ENCODE measurements at places on chromosomes 5 and 9. TPM values are rescaled to one million over a fixed set of nuclear protein-coding genes. Genes with fewer than 3 reads are reported as not detected.
A peak's percentile ranks its signal among the peaks of the same experiment; 100 is the strongest.

DNA sequence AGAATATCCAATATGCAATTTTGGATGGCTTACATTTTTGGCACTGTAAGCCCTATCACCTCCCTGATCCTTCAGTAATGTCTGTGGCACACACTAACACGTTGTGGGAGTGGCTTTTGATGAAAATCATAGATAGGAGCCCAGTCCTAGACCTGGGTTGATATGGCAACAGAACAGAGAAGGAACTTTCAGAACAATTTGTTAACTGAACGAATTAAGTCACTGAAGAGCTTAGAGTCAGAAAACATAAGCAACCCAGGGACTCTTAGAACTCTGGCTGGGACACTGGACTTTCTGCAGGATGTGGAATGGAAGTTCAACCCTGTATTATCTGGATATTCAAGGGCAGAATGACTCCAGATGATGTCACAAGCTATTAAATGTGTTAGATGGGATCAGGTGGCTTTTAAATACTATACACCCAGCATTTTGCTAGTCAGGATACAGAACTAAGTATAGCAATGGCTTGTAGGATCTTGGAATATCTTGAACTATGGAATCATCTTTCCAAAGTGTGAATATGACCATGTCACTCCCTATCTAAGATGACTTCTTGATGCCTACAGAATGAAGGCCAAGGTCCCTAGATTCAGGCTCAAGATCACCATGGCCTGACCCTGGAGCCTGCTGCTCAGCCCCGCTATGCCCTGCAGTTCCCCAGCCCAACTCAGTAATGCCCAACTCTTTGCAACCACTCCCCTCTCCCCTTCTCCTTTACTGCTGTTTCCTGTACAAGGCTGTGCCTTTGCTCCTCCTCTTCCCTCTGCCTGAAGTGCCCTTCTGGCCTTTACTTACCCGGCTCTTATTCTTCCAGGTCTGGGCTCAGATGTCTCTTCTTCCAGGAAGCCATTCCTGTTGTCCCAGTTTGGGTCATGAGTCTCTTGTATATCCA, 42.8 kb downstream of the VLDLR start:
- no peak overlapping the region for H3K4me3 ChIP-seq
- DNase-seq, result no peak
- no peaks in the 10 kb centered on the region for H3K36me3 ChIP-seq
- no peak overlapping the region for H3K27ac ChIP-seq
- no peaks in the 10 kb centered on the region for H3K27me3 ChIP-seq

DNA sequence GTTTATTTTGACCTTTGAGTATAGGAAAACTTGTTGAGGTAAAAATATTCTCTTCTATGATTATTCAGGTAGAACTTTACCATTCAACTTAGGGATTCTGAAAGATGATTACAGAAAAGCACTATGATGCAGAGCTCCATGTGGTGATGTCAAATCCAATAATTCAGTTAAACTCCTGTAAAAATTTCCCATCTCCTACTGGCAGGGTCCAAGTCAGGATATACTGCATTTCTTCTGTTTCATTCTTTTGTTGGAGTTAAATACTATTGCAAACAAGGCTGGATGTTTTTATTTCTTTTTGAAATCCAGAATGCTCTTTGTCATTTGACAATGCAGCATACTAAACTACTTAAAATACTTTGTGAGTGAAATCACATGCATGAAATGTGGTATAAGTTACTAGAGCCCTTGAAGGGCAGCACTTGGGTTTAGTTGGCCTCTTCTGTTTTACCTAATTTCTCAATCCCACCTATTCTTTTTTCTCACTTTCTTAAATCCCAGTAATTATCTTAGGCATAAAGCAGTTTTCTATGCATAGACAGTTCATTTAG, 204.5 kb downstream of the FBXL7 start:
- no peak overlapping the region for H3K4me3 ChIP-seq
- peak; percentile 43 for DNase-seq
- H3K27ac ChIP-seq, result no peak overlapping the region
- H3K27me3 ChIP-seq, result no peaks in the 10 kb centered on the region

- no peaks in the 10 kb centered on the region for H3K27me3 ChIP-seq
- H3K27ac ChIP-seq, result no peak overlapping the region
- peaks cover 28% of the 10 kb centered on the region for H3K36me3 ChIP-seq
- no peak for DNase-seq
Measured at GRCh38 chr5:141504216-141504615, 15.3 kb downstream of the PCDHGC5 start.

DNA sequence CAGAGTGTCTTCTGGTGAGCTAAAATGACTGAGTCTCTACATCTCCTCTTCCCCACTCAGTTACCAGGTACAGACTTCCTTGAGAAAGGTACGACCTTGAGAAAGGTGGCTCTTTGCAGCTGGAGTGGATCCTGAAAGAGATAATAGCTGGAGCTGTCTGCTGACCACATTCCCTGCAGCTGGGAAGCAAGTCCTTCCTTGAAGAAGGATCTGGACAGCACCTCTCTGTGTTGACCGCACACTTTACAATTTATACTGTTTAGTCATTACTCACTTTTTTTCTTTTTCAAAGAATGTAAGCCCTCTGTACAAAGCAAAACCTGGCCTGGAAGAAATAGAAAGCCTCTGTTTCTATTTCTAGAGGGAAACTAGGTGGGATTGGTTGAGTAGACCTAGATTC, 148.8 kb downstream of the MACIR start:
- H3K4me3 ChIP-seq, result no peak overlapping the region
- H3K27me3 ChIP-seq, result peaks cover 6% of the 10 kb centered on the region
- DNase-seq, result peak; percentile 53
- no peaks in the 10 kb centered on the region for H3K36me3 ChIP-seq
- no peaks in the 10 kb centered on the region for H3K4me1 ChIP-seq
- no peak overlapping the region for H3K27ac ChIP-seq

DNA sequence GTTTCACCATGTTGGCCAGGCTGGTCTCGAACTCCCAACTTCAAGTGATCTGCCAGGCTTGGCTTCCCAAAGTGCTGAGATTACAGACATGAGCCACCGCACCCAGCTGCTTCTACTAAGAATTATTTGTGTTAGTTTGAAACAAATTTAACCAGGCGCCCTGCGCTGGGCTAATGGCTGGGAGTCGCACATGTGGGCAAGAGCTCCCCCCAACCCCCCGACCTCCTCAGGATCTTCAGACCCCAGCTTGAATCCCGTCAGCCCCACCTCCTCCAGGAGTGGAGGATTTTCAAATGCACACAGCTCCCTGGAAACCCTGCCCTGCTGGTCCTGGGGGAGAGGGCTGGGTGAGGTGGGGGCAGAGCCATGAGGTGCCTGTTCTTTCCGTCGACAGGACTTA, 21.2 kb upstream of the SLC12A7 start:
- no peak for DNase-seq
- H3K36me3 ChIP-seq, result no peaks in the 10 kb centered on the region
- H3K27ac ChIP-seq, result no peak overlapping the region
- no peaks in the 10 kb centered on the region for H3K4me1 ChIP-seq
- peaks cover 43% of the 10 kb centered on the region for H3K27me3 ChIP-seq

DNA sequence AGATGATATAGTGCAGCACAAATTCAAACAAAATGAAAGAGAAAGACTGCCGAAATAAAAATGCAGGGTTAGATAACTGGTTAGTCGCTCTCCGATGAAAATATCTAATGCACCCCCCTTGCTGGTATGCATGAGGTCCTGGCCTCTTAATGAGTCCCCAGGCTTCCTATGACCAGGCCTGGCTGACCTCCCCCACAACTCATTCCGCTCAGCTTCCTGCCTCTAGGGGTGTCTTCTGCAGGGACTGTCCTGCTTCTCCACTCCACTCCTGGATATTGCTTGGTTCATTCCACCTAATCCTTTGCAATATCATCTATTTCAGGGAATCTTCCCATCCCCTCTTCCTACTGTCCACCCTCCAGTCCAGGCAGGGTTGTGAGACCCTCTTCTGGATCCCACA, 341.8 kb downstream of the ASTN2 start:
- no peaks in the 10 kb centered on the region for H3K36me3 ChIP-seq
- no peaks in the 10 kb centered on the region for H3K4me1 ChIP-seq
- no peaks in the 10 kb centered on the region for H3K27me3 ChIP-seq
- H3K4me3 ChIP-seq, result no peak overlapping the region
- no peak for DNase-seq

GRCh38 chr5:189976-190365, 1.3 kb upstream of the LRRC14B start:
- H3K27me3 ChIP-seq, result peaks cover 12% of the 10 kb centered on the region
- no peak for DNase-seq
- no peaks in the 10 kb centered on the region for H3K4me1 ChIP-seq
- H3K4me3 ChIP-seq, result no peak overlapping the region
- no peaks in the 10 kb centered on the region for H3K36me3 ChIP-seq

- H3K27me3 ChIP-seq, result peaks cover 68% of the 10 kb centered on the region
- no peaks in the 10 kb centered on the region for H3K36me3 ChIP-seq
- no peak within 1 kb of the TSS for H3K4me3 ChIP-seq
- no peak within 1 kb of the TSS for H3K27ac ChIP-seq
- no peak for DNase-seq
- no peaks in the 10 kb centered on the region for H3K4me1 ChIP-seq
Measured at GRCh38 chr9:137138722-137139467, at the start of gene GRIN1. Gene GRIN1, plus strand, starts transcription at chr9:137139154. Its CDS starts 333 bp downstream, at chr9:137139487.

GRCh38 chr5:79803007-79803406, 113.4 kb downstream of the CMYA5 start:
- H3K4me3 ChIP-seq, result no peak overlapping the region
- H3K36me3 ChIP-seq, result no peaks in the 10 kb centered on the region
- H3K4me1 ChIP-seq, result no peaks in the 10 kb centered on the region
- H3K27me3 ChIP-seq, result peaks cover 9% of the 10 kb centered on the region
- DNase-seq, result peak; percentile 1
- no peak overlapping the region for H3K27ac ChIP-seq

DNA sequence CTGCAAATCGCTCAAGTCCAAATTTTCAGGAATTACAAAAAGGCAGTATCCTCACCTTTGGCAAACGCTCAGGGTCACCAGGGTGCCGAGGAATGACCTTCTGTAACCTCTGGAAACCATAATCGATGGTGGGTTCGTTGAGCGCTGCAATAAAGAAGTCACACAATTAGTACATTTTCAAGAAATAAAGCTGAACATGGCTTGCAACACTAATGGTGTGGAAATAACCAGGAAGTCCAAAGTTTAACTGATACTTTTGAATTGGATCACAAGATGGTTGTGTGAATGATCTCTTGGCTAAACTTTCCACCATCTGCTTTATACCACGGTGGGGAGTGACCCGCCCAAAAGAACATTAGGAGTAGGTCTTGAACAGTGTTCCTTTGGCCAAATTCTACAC, 368.7 kb downstream of the EBF1 start:
- no peak overlapping the region for H3K27ac ChIP-seq
- no peak overlapping the region for H3K4me3 ChIP-seq
- no peaks in the 10 kb centered on the region for H3K27me3 ChIP-seq
- DNase-seq, result no peak
- H3K36me3 ChIP-seq, result no peaks in the 10 kb centered on the region

GRCh38 chr5:14475045-14475444, 106.5 kb upstream of the OTULINL start:
- H3K27ac ChIP-seq, result no peak overlapping the region
- H3K27me3 ChIP-seq, result no peaks in the 10 kb centered on the region
- no peak overlapping the region for H3K4me3 ChIP-seq
- peaks cover 5% of the 10 kb centered on the region for H3K4me1 ChIP-seq
- H3K36me3 ChIP-seq, result peaks cover 68% of the 10 kb centered on the region
- no peak for DNase-seq

DNA sequence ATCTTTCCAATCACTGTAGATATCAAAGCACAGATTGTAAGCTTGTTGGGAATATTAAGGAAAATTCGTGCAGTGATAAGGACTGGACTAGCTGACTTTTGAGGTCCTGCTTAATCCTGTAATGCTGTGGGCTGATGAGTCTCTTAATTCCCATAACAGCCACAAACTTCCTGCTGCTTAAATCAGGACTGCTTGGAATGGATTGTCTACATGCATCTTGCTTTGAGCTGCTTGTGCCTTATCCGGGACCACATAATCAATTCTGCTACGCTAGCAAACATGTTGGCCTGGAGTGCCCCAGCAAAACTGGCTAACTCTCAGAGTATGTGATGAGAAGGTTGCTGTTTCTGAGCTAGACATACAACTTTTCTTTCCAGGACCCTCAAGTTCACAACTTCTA, 79.6 kb downstream of the SNCAIP start:
- no peak overlapping the region for H3K27ac ChIP-seq
- no peaks in the 10 kb centered on the region for H3K36me3 ChIP-seq
- peaks cover 8% of the 10 kb centered on the region for H3K4me1 ChIP-seq
- no peak for DNase-seq
- no peak overlapping the region for H3K4me3 ChIP-seq

GRCh38 chr5:172858511-172858989, 24.5 kb downstream of the ERGIC1 start:
- peak overlapping the region; percentile 78 for H3K27ac ChIP-seq
- no peak for DNase-seq
- H3K4me3 ChIP-seq, result no peak overlapping the region
- H3K36me3 ChIP-seq, result peaks cover 7% of the 10 kb centered on the region
- H3K4me1 ChIP-seq, result peaks cover 64% of the 10 kb centered on the region

DNA sequence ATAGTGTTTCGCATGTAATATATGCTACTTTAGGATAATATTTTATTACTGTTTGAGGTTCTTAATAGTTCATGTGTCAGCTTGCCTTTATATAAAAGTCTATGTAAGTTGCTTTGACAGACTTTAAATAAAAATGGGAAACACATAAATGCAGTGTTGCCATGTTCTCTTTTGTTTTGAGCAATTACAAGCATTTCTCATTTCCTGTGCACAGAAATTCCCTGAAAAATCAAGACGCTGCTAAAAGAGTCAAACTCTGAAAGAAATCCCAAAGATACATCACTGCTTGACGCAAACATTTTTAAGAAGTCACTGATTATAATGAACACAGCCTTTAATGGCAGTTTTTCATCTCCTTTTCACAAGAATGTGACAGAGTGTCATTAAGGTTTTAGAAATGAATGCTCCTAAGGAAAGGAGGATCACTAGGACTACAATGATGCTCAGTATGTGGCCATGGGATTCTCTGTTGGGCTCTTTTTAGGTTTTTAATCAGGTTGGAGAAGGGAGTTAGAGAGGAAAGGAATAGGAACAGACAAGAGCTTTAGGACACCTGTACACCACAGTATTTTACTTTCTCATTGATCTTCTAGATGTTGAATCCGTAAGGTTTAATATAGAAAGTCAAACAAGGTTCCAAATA, 29.4 kb downstream of the ZCCHC7 start:
- H3K4me1 ChIP-seq, result no peaks in the 10 kb centered on the region
- DNase-seq, result no peak
- no peaks in the 10 kb centered on the region for H3K27me3 ChIP-seq
- H3K27ac ChIP-seq, result no peak overlapping the region

- no peaks in the 10 kb centered on the region for H3K27me3 ChIP-seq
- H3K4me1 ChIP-seq, result peaks cover 15% of the 10 kb centered on the region
- no peak overlapping the region for H3K4me3 ChIP-seq
- H3K36me3 ChIP-seq, result no peaks in the 10 kb centered on the region
Measured at GRCh38 chr9:35341021-35341420, 148.9 kb upstream of the RUSC2 start.

- no peak for DNase-seq
- H3K27me3 ChIP-seq, result peaks cover 3% of the 10 kb centered on the region
- H3K27ac ChIP-seq, result no peak overlapping the region
- no peaks in the 10 kb centered on the region for H3K4me1 ChIP-seq
- H3K36me3 ChIP-seq, result no peaks in the 10 kb centered on the region
Measured at GRCh38 chr5:56803894-56804293, 11.5 kb upstream of the MAP3K1 start.

Gene ADAMTS12
- polyA plus RNA-seq, result 27.3 TPM

Gene SPATA31D4
- not detected for polyA plus RNA-seq

Gene LECT2
- polyA plus RNA-seq, result not detected

Gene PLEKHG4B
- polyA plus RNA-seq, result 1.1 TPM

Gene C9orf50
- 0.20 TPM for polyA plus RNA-seq

Gene PLAC8L1
- polyA plus RNA-seq, result 0.27 TPM

Gene RMRP
- polyA plus RNA-seq, result 39.7 TPM

Gene ZNF883
- polyA plus RNA-seq, result 0.51 TPM
